ENCODE measurements at places on chromosomes 16 and 17.
A peak's percentile ranks its signal among the peaks of the same experiment; 100 is the strongest.

DNA sequence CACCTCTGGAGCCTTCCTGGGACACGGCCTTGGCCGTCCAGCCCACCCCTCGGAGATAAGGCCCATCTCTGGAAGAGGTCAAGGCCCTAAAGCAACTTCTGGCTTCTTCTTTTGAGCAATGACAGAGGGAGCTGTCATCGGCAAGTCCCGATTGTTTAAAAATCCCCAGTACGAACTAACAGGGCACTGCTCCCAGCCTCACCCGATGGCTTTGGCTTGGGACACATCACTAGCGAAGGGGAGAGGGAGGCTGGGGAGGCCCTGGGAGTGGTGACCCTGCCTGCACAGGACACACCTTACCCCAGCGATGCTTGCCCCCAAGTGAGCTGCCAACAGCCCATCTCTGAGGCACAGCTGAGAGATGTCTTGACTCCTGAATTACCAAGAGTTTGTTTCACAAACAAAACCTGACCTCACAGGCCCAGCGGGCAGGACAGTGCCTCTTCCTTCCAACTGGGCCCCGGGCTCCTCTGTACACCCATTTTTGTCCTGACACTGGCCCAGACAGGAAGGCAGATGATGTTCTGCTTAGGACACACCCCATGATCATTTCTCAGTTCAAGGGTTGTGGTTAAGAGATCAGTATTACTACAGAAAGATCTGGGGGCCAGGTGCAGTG, 4.8 kb downstream of the SYNGR2 start:
- H3K27ac ChIP-seq, result peak overlapping the region; percentile 82
- peak; percentile 38 for DNase-seq
- peak overlapping the region; percentile 85 for H3K4me3 ChIP-seq
- peaks cover 11% of the 10 kb centered on the region for H3K36me3 ChIP-seq

GRCh38 chr17:83203073-83203471, 123.7 kb downstream of the METRNL start:
- peak; percentile 97 for DNase-seq
- no peak overlapping the region for H3K4me3 ChIP-seq
- no peaks in the 10 kb centered on the region for H3K27me3 ChIP-seq
- peaks cover 72% of the 10 kb centered on the region for H3K4me1 ChIP-seq

GRCh38 chr16:68490829-68491575, 42.7 kb upstream of the SMPD3 start:
- no peak for DNase-seq
- no peaks in the 10 kb centered on the region for H3K27me3 ChIP-seq
- H3K4me1 ChIP-seq, result no peaks in the 10 kb centered on the region
- H3K27ac ChIP-seq, result no peak overlapping the region

- DNase-seq, result no peak
- peaks cover 15% of the 10 kb centered on the region for H3K36me3 ChIP-seq
- H3K27me3 ChIP-seq, result no peaks in the 10 kb centered on the region
- peak overlapping the region; percentile 99 for H3K27ac ChIP-seq
- peak overlapping the region; percentile 98 for H3K4me3 ChIP-seq
Measured at GRCh38 chr16:67481561-67482232, 740 bp upstream of the ATP6V0D1 start.

DNA sequence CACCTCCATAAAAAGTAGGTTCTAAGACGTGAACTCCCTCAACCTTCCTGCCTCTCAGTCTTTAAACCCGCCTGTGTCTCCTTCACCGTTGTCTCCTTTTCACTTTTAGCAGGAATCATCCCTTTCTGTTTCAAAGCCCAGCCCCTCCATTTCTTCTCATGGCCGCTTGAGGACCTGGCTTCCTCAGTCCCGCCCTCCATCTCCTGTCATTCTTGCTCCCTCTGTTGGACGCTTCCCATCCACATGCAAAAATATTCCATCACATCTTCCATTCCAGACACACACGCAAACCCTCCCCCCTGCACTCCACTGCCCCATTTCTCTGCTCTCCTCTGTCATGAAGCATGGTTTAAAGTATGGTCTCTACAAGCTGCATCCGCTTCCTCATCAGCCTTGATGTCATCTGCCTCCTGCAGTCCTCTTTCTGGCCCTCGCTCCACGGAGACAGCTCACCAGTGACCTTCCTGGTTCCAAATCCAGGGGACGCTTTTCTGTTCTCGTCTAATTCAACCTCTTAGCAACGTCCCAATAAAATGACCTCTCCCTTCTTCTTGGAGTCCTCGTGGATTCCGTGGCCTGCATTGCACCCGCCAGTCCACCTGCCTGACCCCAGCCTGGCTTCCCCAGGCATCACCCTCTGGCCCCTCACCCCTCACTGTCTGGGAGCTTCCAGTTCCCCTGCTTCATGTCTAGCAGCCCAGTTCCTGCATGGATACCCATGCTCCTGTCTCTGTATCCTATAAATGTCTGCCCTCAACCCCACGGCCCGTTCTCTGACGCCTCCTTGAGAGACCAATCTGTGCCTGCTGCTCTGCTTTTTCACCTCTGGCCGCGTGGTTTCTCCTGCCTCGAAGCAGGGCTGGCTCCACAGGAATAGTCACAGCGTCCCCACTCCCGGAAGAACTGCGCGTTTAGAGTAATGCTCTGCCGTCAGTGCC, 26.2 kb downstream of the ANKRD40 start:
- DNase-seq, result peak; percentile 72
- H3K27ac ChIP-seq, result no peak overlapping the region
- peaks cover 5% of the 10 kb centered on the region for H3K4me1 ChIP-seq
- H3K36me3 ChIP-seq, result no peaks in the 10 kb centered on the region

GRCh38 chr17:80095844-80096475, 5.4 kb upstream of the GAA start:
- no peaks in the 10 kb centered on the region for H3K27me3 ChIP-seq
- peaks cover 46% of the 10 kb centered on the region for H3K4me1 ChIP-seq
- H3K4me3 ChIP-seq, result no peak overlapping the region
- DNase-seq, result no peak
- no peaks in the 10 kb centered on the region for H3K36me3 ChIP-seq

- H3K4me1 ChIP-seq, result peaks cover 43% of the 10 kb centered on the region
- H3K36me3 ChIP-seq, result peaks cover 36% of the 10 kb centered on the region
- H3K4me3 ChIP-seq, result peak overlapping the region; percentile 87
Measured at GRCh38 chr16:3283543-3284447, 504 bp downstream of the ZNF263 start.

- no peak overlapping the region for H3K4me3 ChIP-seq
- peak overlapping the region; percentile 5 for H3K27ac ChIP-seq
- H3K27me3 ChIP-seq, result no peaks in the 10 kb centered on the region
Measured at GRCh38 chr16:70751593-70751992, 49.4 kb downstream of the VAC14 start.

GRCh38 chr17:28725166-28725659, 820 bp downstream of the TLCD1 start:
- H3K4me3 ChIP-seq, result peak overlapping the region; percentile 66
- H3K4me1 ChIP-seq, result peaks cover 72% of the 10 kb centered on the region
- no peak for DNase-seq
- H3K36me3 ChIP-seq, result peaks cover 40% of the 10 kb centered on the region
- no peaks in the 10 kb centered on the region for H3K27me3 ChIP-seq
- H3K27ac ChIP-seq, result no peak overlapping the region

GRCh38 chr17:68519911-68520310, 7.7 kb downstream of the PRKAR1A start:
- no peak overlapping the region for H3K27ac ChIP-seq
- no peak overlapping the region for H3K4me3 ChIP-seq
- peaks cover 93% of the 10 kb centered on the region for H3K36me3 ChIP-seq

DNA sequence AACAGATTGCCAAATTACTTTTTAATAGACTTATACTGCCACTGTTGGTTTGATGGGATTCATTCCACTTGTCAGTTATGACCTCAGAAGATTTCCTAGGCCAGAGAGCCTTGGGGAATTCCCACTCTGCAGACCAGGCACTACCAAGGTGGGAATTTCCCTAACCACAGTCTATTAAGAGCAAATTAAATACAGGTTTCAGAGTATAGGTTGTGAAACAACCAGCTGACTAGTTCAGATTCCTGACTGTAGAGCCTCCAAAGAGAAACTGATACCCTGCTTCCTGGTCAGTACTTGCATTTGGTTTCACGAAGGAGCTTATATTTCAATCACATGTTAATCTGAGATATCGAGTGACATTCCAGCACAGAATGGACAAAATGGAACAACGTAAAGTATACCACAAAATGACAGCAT, 186.5 kb downstream of the STX8 start:
- H3K4me3 ChIP-seq, result no peak overlapping the region
- no peak for DNase-seq
- H3K27me3 ChIP-seq, result no peaks in the 10 kb centered on the region
- no peaks in the 10 kb centered on the region for H3K36me3 ChIP-seq

DNA sequence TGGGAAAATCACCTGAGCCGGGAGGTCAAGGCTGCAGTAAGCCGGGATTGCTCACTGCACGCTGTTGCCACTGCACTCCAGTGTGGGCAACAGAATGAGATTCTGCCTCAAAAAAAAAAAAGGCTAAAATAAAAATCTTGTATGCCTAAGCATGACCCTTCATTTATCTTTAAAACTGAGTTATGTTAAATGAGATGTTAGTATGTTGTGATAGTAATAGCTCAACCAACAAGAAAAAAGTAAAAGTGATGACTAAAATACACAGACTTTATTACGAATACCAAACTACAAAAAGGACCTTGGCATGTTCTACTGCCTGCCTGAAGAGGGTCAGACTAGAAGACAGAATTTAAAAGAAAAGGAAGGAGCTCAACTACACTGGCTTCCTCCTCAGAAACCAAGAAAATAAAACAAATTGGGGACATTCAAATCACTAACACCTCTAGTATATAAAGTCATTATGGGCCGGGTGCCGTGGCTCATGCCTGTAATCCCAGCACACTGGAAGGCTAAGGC, 4.4 kb downstream of the SMURF2 start:
- no peak overlapping the region for H3K27ac ChIP-seq
- H3K27me3 ChIP-seq, result no peaks in the 10 kb centered on the region
- no peak for DNase-seq
- no peak overlapping the region for H3K4me3 ChIP-seq

GRCh38 chr16:69478685-69479084, 54.3 kb downstream of the CYB5B start:
- no peak overlapping the region for H3K27ac ChIP-seq
- H3K4me3 ChIP-seq, result no peak overlapping the region
- H3K27me3 ChIP-seq, result peaks cover 94% of the 10 kb centered on the region

DNA sequence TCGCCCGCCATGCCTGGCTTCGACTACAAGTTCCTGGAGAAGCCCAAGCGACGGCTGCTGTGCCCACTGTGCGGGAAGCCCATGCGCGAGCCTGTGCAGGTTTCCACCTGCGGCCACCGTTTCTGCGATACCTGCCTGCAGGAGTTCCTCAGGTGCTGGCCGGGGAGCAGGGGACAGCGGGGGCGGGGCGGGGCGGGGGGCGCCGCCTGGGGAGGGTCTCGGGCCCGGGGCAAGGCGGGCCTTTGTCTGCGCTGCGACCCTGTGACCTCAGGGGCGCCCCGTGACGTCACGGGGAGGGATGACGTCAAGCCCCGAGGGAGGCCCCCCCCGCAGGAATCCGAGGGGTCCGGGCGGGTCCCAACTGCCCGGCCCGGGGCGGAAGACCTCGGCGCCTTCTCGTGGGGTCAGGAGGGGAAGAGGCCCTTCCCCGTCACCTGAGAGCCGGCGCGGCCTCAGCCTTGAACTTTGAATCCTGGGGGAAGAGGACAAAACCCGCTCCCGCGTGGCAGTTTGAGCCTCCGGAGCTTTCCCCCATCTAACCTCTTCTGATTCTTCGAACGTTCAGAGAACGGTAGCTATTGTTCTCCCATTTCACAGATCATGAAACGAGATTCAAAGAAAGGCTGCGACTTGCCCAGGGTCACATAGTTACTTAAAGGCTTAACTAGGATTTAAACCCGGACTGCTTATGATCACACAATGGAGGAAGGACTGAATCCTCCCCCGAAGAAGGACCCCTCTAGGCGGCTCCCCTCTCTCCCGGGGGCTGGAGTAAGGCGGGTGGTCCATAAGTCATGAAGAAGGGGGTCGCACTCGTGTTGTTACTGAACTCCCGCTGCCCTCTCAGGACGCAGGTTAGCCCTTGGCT, 527 bp downstream of the TRAF4 start:
- H3K4me3 ChIP-seq, result peak overlapping the region; percentile 82
- no peak overlapping the region for H3K27ac ChIP-seq
- H3K4me1 ChIP-seq, result peaks cover 49% of the 10 kb centered on the region

GRCh38 chr17:42660692-42661345, 1.7 kb downstream of the TUBG2 start:
- H3K4me1 ChIP-seq, result peaks cover 13% of the 10 kb centered on the region
- DNase-seq, result no peak
- no peak overlapping the region for H3K27ac ChIP-seq
- H3K27me3 ChIP-seq, result no peaks in the 10 kb centered on the region
- H3K4me3 ChIP-seq, result no peak overlapping the region

DNA sequence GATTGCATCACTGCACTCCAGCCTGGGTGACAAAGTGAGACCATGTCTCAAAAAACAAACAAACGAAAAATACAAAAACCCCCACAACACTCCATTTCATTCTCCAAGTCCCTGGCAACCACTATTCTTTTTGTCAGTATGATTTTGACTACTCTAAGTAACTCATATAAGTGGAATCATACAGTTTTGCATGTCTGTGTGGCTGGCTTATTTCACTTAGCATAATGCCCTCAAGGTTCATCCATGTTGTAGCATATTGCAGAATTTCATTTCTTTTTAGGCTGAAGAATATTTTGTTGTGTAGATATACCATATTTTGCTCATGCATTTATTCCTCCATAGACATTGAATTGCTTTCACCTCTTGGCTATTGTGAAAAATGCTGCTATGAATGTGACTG, 81.7 kb upstream of the GAS7 start:
- DNase-seq, result no peak
- no peaks in the 10 kb centered on the region for H3K4me1 ChIP-seq
- no peak overlapping the region for H3K4me3 ChIP-seq
- H3K36me3 ChIP-seq, result no peaks in the 10 kb centered on the region

DNA sequence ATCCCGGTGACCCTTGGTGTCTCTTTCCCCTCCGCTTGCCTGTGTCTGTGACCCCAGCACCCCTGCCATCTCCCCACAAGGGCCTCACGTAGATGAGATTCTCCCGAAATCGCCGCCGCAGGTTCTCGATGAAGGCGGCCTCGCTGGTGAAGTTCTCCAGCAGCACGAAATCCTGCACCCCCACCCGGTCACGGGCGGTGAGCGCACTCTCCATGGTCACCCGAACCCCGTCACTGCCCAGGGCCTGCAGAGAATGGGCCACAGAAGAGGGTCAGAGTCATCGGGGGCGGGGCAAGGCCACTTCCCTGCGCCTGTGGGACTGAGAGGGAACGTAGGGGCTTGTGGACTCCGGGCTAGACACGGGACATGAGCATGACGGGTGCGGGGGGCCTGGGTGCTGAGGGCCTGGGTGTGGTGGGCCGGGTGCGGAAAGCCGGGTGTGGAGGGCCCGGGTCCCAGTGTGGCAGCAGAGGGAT, 8.4 kb downstream of the MYO1C start:
- H3K36me3 ChIP-seq, result no peaks in the 10 kb centered on the region
- DNase-seq, result no peak
- H3K27me3 ChIP-seq, result peaks cover 49% of the 10 kb centered on the region
- peaks cover 42% of the 10 kb centered on the region for H3K4me1 ChIP-seq
- no peak overlapping the region for H3K4me3 ChIP-seq

- no peak overlapping the region for H3K27ac ChIP-seq
- peaks cover 81% of the 10 kb centered on the region for H3K36me3 ChIP-seq
- H3K27me3 ChIP-seq, result no peaks in the 10 kb centered on the region
Measured at GRCh38 chr16:2085669-2086068, 37.9 kb downstream of the TSC2 start.

GRCh38 chr16:400061-400591, 1.6 kb upstream of the DECR2 start:
- H3K36me3 ChIP-seq, result no peaks in the 10 kb centered on the region
- peak overlapping the region; percentile 92 for H3K4me3 ChIP-seq
- H3K27ac ChIP-seq, result peak overlapping the region; percentile 85
- H3K27me3 ChIP-seq, result no peaks in the 10 kb centered on the region
- H3K4me1 ChIP-seq, result peaks cover 31% of the 10 kb centered on the region

- DNase-seq, result no peak
- H3K4me3 ChIP-seq, result no peak overlapping the region
- no peaks in the 10 kb centered on the region for H3K27me3 ChIP-seq
- H3K36me3 ChIP-seq, result no peaks in the 10 kb centered on the region
- peaks cover 12% of the 10 kb centered on the region for H3K4me1 ChIP-seq
Measured at GRCh38 chr17:15512071-15512709, 44.8 kb upstream of the CDRT4 start.
